GM12891 (cell line): ENCODE measurements at places on chromosomes 3 and 15.

DNA sequence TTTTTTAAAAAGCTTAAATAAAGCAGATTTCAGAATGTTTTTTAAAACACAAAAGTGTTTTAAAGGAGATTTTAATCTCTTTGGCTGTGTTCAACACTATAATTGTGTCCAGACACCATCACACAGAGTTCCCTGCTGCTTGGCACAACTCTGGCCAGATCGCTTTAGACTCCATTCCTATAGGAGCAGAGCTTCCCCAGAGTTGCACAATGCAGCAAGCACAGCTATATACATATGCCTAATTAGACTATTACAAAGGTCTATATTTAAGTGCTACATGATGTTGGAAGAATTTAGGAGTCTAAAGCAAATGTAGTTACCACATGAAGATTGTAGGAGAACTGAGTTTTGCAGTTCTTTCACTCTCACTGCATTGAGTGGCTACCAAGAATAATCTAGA is 11.2 kb downstream of the SLC9A9 start:
- DNase-seq: no peak

- no peak for DNase-seq
Observed at GRCh38 chr3:22594990-22595389, 608.1 kb upstream of the UBE2E2 start.

DNA sequence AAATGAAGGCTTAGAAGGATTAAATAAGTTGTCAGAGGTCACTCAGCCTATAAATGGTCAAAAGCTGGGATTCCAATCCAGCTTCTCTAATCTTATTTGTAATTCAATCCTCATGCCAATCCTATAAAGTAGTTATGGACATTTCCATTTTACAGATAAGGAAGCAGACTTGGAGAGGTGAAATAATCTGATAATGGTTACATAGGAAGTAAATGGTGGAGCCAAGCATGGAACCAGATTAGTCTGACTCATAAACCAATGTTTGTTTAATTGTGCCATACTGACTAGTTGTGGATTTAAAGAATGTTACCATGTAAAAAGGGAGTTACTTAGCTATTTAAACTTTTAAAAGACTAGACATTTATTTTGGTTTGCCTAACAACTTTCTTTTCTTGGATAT is 59.7 kb downstream of the KCNAB1 start:
- DNase-seq: no peak

DNA sequence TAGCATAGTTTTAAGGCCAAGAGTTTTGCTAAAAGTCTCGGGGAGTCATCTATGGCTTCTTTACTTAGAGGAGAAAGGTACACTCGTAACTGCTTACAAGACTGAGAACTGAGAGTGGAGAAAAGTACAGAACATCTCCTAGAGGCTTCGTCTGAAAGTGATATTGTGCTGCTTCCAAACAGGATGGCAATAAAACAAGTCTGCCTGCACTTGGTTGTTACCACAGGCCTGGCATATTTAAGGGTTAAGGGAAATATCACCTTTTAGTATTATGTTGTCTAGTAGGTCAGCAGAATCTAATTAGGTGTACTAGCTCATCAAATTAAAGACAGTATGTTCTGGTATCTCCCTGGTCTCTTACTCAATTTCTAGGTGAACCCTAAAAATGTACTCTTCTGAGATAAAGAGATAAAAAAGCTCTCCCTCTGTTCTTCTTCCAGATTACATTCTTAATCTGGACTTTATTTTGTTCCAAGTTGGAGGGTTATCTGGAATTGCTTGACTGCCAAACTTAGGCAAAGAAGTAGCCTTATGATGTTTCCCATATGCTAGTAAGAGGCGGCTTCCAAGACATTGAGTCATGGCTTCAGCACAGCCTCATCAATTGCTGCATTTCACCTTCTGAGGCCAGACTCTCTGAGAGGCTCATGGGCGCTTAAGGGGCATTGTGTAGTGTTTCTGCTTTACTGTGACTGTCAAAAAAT is 181.3 kb downstream of the LSAMP start:
- no peak for DNase-seq

GRCh38 chr3:161796780-161797179 is 300.2 kb downstream of the OTOL1 start:
- no peak for DNase-seq

DNA sequence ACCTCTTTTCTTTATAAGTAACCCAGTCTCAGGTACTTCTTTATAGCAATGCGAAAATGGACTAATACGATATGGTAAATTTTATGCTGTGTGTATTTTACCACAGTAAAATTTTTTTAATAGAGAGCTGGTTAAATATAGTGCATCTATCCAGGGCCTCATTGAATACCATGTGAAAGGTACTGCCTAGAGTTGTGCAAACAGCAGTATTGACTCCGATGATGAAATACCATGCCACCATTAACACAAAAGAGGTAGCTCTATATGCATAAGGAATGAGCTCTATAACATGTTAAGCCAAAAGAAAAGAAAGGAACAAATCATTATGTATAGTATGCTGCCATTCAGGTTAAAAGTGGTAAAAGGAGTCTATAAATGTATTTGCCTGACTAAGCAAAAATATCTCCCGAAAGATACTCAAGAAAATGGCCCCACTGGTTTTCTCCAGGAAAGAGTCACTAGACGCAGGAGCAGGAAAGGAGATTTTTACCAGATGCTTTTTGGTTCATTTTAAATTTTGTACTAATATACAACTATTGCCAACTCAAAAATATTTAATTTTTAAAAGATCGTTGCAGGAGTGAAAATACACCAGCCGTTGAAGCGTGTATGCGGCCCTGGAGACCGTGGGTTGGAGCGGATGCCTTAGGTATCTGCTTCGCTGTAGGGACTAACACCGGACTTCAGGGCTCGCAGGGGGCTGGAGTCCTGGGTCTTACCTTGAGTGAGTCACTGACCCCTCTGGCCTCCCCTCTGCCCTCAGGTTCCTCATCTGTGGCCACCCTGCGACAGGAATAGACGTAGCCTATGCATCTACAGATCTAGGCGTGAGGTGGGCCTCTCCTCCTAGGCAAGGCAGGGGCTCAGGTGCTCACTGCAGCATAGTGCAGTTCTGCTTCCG is 120.1 kb downstream of the CHSY1 start:
- no peak for DNase-seq
